ENCODE measurements at places on chromosomes 6 and 20.

DNA sequence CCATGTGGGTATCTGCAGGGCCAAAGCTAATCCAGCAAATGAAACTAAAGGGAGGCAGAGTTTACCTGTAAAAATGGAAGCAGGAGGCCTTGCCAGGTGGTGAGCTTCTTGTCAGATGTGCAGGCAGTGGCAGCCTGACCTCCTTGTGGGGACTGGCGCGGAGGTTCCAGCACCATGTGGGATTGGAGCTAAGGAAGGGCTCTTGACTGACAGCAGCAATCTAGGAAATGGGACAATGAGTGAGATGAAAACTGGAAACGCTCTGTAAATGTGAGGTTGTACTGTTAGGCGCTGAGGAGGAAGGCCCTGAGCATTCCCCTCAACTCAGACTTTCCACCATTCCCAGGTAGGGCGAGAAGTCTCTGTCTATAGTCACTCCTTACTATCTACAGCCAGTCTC lies 81.8 kb upstream of the ARMC2 start:
- no peak for DNase-seq

DNA sequence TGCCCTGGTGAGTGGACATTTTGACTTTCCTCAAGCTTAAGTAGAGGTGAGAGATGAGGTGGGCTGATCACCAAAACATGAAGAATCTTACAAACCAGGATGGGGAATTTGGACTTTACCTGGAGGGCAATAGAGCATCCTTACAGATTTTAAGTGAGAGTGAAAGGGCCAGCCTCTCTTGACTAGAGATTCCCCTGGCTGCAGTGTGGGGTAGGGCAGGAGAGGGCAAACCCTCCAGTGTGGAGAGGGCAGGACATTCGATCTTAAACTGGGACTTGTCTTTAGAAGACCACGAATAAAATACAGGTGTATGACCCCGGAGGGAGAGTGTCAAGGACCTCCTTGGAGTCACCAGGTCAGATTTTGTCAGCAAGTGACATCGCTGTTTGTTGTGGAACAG lies 105.1 kb downstream of the SNAP25 start:
- DNase-seq: no peak

GRCh38 chr6:12911427-12911826 lies 194.9 kb downstream of the PHACTR1 start:
- DNase-seq: no peak

DNA sequence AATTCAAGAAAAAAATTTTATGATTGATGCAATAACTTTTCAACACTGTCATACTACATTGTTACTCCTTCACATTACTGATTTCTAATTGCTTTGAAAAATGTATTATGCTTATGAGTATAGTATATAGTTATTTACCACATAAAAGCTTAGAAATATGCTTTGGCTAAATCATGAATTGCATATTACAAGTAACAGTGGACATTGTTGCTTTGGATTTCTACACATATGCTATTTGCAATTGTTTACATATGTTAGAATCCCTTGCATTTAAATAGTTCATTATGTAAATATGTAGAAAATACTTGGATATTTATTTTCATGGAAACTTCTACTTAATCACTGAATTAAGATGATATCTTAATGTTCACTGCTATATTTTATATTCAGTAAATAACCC lies 577.5 kb downstream of the QKI start:
- no peak for DNase-seq

DNA sequence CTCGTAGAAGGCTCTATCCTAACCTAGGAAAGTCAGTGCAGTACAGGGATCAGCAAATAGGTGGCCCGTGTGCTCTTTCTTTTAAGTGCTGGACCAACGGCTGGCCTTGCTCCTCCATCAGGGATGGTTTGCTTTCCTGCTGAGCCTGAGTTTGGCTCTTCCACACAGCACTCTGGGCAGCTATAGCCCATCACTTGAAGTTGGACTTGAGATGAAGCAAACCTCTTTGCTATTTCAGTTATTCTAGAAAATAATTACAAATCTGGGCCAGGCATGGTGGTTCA lies 66.9 kb upstream of the KCNK16 start:
- DNase-seq: no peak

GRCh38 chr20:17023806-17024205 lies 203.0 kb upstream of the PCSK2 start:
- no peak for DNase-seq

DNA sequence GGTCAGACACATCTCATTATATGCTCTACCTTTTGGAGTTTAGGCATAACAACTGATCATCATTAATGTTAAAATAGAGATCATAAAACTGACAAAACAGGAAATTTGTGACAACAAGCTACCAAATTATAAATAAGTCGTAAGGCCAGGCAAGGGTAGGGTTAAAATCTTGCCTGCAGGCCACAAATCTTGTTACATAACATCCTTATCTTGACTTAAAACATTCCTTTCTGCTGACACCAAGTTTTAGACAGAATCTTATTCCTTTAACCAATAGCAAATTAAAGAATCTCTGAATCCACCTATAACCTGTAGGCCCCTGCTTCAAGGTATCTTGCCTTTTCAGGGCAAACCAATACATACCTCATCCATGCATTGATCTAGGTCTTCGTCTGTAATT lies 32.5 kb upstream of the NKAIN2 start:
- no peak for DNase-seq

DNA sequence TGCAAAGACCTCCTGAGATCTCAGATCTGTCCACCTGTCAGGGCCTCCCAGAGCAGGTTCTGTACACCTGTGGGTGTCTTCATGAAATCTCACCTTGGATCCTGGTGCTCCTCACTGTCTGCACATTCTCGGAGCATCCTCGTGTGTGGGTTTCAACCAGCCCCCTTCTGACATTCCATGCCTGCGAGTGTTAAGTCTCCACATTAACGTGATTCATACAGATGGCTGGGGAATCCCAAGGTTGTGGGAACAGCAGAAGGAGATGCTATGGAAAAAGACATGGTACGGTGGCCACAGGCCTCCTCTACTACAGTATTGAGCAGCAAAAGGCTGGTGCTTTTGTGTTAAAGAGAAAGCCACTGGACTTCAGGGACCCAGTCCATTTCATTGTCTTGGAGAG lies 556.5 kb downstream of the DHX35 start:
- no peak for DNase-seq

DNA sequence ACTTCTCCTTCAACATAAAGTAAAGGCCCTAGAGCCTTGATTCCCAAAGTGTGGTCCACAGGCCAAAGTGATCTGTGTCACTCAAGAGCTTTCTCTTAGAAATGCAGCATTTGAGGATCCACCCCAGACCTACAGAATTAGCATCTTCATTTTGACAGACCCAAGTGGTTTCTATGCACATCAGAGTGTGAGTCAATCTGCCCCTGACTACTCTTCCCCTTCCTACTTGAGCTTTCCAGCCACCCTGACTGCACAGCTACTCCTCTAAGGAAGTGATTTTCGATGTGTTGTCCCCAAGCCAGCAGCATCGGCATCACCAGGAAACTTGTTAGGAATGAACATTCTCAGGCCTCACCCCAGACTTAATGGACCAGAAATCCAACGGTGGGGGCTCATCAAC lies 2.6 kb downstream of the MEP1A start:
- no peak for DNase-seq

DNA sequence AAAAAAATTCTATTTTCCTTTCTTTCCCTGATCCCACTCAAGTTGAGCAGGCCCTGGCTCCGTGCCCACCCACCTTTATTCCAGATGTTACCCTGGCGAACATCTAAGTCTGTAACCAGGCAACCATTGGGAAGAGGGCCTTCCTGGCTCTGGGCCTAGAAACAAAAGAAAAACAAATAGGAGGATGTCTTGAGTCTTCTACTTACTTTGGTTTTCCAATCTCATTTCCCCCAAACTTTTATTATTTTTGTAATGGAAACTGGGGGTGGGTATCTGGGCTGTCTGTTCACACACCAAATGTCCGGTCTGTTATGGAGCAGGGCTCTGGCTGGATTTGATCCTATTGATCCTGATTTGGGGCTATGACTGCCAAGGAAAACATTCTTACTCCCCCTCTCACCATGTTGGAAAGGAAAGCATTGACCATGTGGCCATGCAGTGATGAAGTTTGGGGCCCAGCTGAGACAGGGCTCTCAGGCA lies 744.1 kb downstream of the DHX35 start:
- DNase-seq: no peak

DNA sequence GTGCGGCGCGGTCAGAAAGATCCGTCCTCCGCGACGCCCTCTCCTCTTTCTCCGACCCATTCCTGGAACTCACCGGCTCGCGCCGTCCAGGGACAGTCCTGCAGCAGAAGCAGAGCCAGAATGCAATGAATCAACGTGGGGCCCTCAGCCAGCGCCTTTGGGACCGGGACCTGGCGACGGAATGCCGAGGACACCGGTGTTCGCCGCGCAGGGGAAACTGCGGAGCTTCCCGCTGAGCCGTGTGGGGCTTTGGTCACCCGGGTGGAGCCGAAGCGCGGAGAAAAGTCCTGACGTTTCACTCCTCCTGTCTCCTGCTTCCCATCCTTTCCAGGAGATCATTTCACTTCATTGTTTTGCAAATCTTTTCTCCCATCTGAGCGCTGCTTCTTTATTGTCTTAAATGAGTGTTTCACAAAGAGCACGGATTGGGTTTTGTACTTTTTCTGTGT lies 26.5 kb downstream of the ULBP1 start:
- no peak for DNase-seq

- no peak for DNase-seq
Observed at GRCh38 chr6:125154118-125154760, 666 bp downstream of the TPD52L1 start.

GRCh38 chr20:19828232-19828631 lies 70.2 kb downstream of the RIN2 start:
- no peak for DNase-seq

DNA sequence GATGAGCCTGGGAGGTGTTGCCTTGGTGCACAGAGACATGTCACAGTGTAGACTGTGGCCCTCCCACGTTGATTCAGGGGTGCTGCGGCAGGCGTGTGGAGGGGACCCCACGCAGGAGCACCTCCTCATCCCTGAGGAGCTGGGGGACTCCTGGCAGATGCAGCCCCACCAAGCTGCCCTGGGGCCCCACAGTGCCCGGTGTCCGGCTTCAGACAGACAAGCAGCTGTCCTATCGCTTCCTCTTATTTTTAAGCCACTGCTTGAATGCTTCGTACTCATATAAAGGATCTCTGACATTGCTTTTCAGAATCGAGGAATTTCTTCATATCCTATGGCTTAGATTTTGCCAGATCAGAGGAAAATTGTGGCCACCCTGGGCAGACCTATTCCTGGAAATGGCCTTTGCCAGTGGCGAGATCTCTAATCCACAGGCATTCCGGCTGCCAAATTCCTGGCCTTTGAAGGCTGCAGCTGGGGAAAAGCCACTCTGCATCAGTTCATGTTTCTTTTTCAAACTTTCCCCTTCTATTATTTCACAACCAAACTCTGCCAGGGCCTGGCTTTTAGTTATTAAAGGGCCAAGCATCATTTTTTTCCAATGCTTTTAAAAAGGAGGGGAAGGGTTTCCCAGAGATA lies 337.0 kb downstream of the THBS2 start:
- no peak for DNase-seq

GRCh38 chr6:1379788-1380147 lies 9.6 kb upstream of the FOXF2 start:
- no peak for DNase-seq

DNA sequence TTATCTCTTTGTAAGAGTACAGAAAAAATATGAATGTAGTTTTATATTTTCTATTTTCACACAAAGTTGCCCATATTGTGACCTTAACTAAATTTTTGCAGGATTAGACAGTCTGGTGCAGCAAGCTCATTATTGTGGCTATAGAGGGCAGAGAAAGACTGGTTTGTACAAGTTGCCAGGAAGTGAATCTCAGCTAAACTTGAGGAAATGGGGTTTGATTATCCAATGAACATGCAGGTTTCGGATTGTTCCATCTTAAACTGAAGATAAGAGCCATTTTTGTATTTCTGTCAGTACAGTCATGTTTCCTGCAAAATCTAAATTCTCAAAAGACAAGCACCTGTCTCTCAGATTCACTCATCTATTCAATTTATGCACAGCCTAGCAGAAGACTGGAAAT lies 390.9 kb downstream of the MMUT start:
- no peak for DNase-seq

DNA sequence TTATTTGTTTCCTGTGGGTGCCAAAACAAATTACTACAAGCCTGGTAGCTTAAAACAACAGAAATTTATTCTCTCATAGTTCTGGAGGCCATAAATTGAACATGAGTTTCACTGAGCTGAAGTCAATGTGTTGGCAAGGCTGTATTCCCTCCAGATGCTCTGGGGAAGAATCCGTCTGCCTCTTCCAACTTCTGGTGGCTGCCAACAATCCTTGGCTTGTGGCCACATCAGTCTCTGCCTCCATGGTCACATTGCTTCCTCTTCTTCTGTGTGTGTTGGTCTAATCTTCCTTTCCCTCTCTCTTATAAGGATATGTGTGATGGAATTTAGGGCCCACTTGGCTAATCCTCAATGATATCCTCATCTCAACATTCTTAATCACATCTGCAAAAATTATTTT lies 92.8 kb upstream of the EPB41L1 start:
- no peak for DNase-seq

DNA sequence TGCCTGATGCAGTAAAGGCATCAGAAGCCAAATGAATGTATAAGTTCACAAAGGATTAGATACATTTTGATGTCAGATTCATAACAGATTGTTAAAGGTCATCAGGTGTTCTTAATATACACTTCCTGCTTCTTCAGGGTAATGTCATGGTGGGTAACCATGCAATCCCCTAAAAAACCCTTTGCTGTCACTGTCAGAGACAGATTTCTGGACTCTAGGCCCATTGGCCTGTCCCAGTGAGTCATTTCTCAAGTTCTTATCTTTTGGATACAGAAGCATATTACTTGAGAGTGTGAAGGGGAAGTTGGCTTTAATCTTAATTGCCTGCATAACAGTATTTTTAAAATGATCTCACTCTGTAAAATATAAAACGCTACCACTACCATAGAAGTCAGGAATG lies 895.6 kb upstream of the MAP3K7 start:
- no peak for DNase-seq

DNA sequence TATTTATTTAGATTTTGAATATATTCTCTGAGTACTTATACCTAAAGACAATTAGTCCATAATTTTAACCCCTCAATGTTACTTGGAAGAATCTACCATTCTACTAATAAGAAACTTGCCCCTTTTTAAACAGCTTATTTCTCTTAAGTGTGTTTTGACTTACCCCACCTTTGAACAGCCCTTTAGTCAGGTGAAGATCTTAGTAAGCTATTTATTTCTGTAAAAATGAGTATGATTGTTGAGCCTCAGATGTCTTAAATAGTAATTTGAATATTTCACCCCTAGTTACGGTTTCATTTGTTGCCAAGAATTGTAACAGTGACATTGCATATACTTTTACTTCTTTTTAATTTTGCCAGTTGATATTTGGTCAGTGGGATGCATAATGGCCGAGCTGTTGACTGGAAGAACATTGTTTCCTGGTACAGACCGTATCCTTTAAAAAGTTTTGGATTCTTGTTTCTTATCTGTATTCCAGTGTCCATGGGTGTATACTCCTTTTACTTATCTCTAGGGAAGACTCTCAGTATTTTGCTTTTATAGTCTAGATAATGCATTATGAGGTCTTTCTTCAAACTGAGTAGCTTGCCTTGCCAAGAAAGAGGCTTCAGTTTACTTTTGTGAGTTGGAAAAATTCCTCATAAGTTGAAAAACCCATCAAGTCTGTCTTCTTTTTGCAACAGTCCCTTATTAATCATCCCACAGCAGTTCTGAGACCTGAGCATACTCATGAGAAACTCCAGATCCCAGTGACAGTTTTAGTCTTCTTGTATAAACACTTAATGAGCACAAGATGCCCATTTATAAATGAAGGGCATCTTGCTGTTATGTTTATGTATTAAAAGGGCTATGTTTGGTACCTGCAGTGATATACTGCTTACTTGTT lies 48.8 kb downstream of the MAPK14 start:
- no peak for DNase-seq

- DNase-seq: peak; percentile 82
Observed at GRCh38 chr6:80425089-80425823, 318.8 kb downstream of the BCKDHB start.

- no peak for DNase-seq
Observed at GRCh38 chr6:56549014-56549413, 93.7 kb downstream of the DST start.

Measured in HS-27A (cell line).